ENCODE measurements at places on chromosomes 11 and 22.

GRCh38 chr11:19777377-19778102 is 64.9 kb downstream of the NAV2 start:
- DNase-seq, result no peak

GRCh38 chr22:29275819-29276565 is 7.9 kb downstream of the EWSR1 start:
- DNase-seq, result no peak

DNA sequence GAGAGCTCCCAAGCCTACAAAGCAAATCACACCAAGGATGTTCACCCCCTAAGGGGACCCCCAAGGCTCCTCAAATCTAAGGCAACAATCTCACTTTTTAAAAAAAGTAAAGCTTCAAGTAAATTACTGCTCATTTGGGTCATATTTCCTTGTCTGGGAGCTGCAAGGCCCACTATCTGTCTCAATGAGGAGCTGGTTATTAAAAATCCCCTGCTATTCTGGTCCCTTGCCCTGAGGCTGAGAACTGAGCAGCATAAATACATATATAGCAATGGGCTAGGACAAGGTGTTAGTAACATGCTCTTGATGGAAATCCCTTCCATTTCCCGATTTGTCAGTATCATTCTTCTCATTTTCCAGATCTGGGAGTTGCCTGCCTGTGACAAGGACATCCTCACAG is 119.2 kb downstream of the ETS1 start:
- DNase-seq, result no peak

DNA sequence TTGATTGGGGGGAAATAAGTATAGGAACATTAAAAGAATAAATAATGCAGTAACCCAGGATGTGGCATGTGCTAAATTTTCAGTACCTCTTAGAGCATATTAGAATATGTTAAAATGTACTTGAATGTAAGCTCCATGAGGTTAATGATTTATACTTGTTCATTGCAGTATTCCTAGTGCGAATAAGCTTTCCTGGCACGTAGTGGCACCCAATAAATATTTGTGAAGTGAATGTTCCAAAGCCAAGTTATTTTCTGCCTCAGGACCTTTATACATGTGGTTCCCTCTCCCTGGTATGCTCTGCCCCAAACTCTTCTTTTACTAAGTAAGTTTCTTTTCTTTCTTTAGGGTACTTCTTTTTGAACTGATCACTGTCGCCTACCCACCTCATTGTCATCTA is 118.8 kb downstream of the DBX1 start:
- DNase-seq, result no peak

DNA sequence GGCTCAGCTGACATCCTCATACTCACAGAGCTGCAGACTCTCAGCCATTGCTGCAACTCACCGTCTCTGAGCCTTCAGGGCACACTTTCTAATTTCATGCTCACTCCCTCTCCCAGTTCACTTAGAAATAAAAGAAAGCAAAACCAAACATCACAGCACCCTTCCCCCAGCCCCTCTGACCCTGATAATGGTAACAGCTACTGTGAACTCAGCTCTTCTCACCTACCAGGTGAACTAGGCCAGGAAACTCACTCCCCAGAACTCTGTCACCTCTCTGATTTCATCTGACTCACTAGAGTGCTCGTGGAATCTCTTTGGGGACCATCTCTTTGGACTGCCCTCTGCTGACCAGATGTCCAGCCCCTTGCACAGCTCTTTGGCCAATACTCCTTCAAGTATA is 14.5 kb upstream of the PARVA start:
- DNase-seq, result no peak

- DNase-seq, result no peak
Observed at GRCh38 chr11:70872955-70873735, 379.2 kb downstream of the SHANK2 start.

GRCh38 chr11:64347193-64347867 is 7.3 kb downstream of the CCDC88B start:
- DNase-seq, result no peak
